ENCODE measurements at places on chromosomes 1 and 21.

DNA sequence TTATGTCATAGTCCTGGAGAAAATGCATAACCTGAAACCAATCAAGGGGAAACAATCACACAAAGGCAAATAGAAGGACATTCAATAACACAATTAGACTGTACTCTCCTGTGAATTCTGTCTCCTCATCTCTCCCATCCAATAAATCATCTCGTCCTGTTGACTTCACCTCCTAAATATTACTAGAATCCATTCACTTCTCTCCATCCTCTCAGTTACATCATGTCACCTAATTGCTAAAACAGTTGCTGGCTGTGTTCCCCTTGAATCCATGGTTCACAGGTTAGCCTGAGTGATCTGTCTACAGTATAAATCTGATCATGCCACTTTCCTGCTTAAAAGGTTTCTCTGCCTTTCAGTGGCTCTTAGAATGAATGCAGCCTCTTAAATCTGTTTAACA lies 220.2 kb downstream of the TGFB2 start:
- no peak for DNase-seq

DNA sequence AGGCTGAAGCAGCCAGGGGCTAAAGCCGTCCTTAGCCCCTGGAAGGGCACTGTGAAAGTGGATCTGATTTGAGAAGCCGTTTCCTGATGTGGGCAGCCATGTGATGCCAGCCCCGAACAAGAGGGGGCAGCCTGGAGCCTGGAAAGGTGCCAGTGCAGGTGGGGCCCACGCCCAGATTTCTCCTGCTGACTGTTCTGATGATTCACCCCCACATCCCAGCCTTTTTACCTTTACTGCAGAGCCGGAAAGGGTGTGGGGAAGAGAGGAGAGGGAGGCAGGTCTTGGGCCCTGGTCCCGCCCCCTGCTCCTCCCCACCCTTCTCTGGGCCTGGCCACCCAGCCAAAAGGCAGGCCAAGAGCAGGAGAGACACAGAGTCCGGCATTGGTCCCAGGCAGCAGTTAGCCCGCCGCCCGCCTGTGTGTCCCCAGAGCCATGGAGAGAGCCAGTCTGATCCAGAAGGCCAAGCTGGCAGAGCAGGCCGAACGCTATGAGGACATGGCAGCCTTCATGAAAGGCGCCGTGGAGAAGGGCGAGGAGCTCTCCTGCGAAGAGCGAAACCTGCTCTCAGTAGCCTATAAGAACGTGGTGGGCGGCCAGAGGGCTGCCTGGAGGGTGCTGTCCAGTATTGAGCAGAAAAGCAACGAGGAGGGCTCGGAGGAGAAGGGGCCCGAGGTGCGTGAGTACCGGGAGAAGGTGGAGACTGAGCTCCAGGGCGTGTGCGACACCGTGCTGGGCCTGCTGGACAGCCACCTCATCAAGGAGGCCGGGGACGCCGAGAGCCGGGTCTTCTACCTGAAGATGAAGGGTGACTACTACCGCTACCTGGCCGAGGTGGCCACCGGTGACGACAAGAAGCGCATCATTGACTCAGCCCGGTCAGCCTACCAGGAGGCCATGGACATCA lies at the start of gene SFN:
Gene SFN (plus strand): TSS at position 369 of the 904 bp plus-strand sequence. CDS start 64 bp downstream, at position 433.
- DNase-seq = peak; percentile 45

- DNase-seq = no peak
Measured at GRCh38 chr1:70038025-70038424, 167.4 kb downstream of the LRRC40 start.

GRCh38 chr1:232287676-232288569 lies 342.0 kb downstream of the SIPA1L2 start:
- no peak for DNase-seq

GRCh38 chr1:91609551-91609950 lies 108.9 kb downstream of the CDC7 start:
- no peak for DNase-seq

DNA sequence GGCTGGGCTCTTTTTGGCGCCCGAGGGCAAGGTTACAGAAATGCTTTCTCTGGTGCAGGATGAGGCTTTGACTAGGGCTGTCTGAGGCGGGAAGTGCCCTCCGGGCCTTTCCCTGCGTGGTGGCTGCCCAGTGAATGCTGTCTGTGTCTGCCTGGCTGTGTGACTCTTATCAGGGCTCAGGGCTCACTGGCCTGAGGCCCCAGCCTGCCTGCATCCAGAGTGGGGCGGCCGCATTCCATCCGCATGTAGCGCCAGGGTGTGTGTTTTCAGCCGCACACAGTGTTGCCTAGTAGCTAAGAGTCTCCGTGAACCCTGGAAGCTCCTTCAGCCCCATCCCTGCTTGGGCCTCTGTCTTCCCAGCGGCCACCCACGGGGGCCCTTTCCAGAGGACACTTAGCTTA lies 59.1 kb downstream of the FAAP20 start:
- no peak for DNase-seq

GRCh38 chr1:56404066-56404465 lies 175.3 kb downstream of the PLPP3 start:
- no peak for DNase-seq

Measured in central memory CD4-positive, alpha-beta T cell (primary cell).